Suppressor macrophage (primary cell): ENCODE measurements at places on chromosomes 3 and 15.
A peak's percentile ranks its signal among the peaks of the same experiment; 100 is the strongest.

GRCh38 chr3:23968463-23969184, 23.5 kb downstream of the NR1D2 start:
- peak; percentile 48 for DNase-seq

DNA sequence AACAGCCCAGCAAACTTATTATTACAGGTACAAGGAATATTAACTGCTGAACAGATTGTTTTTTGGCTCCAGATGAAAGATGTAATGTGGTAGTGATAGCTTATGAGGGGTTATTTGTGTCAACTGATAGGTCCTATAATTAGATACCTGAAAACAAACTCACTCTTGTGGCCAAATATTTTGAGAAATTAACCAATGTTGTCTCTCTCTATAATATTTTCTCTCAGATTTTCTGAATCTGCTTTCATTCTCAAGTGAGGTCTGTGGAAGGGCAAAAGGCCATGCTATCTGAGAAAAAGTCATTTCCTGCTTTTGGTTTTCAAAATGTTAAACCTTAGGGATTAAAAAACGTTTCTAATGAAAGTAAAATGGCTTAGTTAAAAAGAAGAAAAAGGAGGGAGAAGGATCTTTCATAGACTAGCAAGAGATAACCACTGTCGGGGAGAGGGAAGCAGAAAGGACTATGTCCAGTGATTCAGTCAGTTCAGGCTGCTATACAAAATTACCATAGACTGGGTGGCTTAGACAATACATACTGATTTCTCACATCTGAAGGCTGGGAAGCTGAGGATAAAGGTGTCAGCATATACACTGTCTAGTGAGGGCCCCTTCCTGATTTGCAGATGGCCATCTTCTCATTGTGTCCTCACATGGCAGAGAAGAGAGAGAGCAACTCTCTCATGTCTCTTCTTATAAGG, 277.5 kb upstream of the P2RY1 start:
- no peak for DNase-seq

- DNase-seq = peak; percentile 11
Measured at GRCh38 chr15:44427756-44428724, 611 bp downstream of the CTDSPL2 start.

DNA sequence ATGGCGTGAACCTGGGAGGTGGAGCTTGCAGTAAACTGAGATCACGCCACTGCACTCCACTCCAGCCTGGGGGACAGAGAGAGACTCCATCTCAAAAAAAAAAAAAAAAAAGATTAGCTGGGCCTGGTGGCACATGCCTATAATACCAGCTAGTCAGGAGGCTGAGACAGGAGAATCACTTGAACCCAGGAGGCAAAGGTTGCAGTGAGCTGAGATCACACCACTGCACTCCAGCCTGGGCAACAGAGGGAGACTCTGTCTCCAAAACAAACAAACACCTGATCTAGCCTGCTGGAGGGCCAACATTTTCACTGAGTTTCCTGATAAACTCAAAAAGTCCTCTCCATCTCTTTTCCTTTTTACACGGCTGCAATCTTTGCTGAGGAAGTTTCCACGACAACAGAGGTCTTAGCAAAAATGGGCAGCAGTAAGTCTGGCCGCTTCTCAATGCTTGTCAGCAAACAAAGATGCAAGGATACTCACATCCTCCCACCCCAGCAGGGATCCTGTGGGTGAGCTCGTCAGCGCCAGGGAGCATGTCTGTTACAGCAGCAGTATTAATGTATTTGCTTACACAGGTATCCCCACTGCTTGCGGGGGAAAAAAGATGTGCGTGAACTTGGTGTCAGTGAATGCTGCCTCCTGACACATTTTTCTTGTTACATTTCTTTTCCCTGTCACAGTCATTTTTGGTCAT, 21.0 kb upstream of the CCDC174 start:
- no peak for DNase-seq

- no peak for DNase-seq
Measured at GRCh38 chr15:88635318-88635717, 3.5 kb upstream of the ISG20 start.

DNA sequence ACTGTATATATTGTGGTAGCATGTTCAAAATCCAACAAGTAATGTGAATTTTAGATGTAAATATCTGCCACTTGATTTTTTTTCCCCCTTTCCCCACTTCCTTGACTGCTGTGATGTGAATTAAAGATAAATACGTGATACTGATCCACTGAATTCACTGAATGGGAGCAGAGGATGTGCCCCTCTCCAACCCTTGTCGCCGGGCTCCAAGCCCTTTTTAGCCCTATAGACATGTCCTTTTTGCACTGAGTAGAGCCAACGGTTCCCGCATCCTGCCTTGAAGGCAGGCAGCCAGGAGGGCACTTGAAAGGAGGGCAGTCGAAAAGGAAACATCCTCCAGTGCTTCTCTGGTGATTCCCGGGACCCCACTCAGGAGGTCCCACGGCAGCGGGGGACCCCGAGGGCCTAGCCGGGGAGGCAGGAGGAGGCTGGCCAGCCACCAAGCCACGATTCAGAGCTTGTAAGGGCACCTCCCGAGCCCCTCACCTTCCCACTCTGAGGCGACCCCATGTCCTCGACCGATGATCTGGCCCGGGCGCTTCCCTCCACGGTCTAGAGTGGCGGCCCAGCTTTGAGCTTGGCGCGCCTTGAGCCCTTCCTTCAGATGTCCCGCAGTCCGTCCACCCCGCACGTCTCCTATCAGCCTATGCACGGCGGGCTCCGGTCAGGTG, 901 bp upstream of the MANF start:
- DNase-seq = peak; percentile 59

GRCh38 chr3:48069339-48069738, 53.1 kb upstream of the MAP4 start:
- no peak for DNase-seq

- DNase-seq = no peak
Measured at GRCh38 chr15:59249816-59250215, 43.2 kb downstream of the LDHAL6B start.

DNA sequence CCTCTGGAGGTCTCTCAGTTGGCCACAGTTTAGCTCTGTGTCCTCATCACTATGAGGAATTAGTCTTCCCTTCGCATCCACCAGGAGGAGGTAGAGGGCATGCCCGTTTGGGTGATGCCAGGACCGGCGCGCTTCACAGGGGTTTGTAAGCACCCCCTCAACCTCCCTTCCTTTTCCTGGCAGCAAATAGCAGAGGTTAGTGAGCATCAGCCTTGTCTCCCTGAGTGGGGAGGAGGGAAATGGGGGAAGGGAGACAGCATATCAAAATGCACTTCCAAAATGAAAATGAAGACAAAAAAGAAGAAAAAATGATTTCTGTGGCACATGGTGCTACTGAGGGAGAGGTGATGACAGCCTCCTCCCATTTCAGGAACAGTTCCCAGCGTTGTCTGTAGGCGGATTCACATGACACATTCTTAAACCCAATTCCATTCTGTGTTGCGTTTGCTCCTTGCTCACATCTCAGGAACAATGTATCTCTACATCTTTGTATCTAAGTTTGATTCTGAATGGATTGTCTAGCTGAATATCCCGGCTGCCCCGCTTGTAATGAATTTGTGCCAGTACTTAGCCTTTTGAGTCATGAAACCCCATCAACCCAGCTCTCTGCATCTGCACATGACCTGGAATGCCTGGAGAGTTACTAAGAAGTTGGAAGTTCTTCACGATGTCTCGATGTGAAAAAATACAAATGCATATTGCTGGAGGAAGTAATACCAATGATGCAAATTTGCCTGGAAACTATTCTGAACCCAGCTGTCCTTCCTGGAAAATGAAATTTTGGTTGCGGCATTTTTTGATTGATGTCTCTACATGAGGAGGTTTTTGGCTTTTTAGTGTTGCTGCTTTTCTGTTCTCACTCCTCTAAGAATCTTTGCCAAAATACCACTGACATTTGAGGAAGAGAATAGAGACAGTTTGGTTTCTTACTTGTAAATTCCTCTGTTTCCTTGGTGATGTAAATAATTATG, 45.2 kb downstream of the TYRO3 start:
- DNase-seq = peak; percentile 76

DNA sequence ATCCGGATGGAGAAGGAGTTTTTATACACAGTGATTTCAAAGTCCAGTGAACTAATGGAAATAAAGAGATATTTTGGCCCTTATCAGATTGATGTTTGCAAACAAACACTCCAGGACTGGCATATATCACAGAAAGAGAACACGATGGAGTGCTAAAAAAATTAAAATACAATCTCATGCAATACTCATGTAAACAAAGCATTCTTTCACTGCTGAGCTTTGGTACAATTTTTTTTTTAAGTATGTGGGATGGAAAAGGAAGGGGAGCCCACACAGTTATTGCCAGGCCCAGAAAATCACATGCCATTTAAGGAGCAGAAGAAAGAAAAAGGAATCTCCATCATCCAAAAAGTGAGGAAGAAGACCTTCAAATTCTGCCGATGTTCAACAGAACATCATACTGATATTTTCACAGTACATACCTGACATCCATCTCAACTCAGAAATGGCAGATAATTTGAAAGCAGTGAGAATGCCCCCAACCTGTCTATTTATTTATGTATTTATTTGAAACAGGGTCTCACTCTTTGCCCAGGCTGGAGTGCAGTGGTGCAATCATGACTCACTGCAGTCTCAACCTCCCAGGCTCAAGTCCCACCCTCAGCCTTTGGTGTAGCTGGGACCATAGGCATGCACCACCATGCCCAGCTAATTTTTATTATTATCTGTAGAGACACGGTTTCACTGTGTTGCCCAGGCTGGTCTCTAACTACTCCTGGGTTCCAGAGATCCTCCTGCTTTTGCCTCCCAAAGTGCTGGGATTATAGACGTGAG, 107.5 kb upstream of the SLC2A2 start:
- DNase-seq = no peak

- no peak for DNase-seq
Measured at GRCh38 chr3:4688411-4688810, 195.3 kb downstream of the ITPR1 start.

- no peak for DNase-seq
Measured at GRCh38 chr3:181493423-181493822, 218.3 kb upstream of the SOX2 start.

- no peak for DNase-seq
Measured at GRCh38 chr3:143634991-143635390, 213.3 kb downstream of the SLC9A9 start.

DNA sequence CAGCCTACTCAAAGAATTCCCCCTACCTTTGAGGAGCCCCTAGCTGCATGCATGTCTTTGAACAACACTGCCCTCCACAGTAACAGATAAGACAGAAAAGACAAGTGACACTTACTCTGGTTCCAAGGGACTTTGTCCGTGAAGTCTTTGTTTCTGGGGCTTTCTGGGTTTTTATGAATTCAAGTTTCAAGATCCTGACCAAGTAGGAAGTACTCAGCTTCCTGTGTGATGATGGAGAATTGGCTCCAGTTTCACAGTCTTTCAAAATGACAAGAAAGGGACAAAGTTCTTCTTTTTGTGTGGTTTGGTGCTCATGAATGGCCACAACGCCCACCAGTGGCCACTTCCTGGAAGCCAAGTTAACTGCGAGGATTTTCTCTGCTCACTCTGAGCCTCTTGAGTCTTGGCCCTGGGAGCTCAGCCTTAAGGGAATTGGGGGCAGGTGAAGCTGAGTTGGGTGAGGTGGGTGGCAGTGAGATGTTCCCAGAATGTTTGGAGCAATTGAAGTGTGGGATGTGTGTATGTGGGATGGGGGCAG, at the start of gene CCR1:
TSS of gene CCR1 (minus strand) at position 147 of the 538 bp plus-strand sequence. CDS start 4,000 bp downstream, outside the sequence.
- peak; percentile 91 for DNase-seq

DNA sequence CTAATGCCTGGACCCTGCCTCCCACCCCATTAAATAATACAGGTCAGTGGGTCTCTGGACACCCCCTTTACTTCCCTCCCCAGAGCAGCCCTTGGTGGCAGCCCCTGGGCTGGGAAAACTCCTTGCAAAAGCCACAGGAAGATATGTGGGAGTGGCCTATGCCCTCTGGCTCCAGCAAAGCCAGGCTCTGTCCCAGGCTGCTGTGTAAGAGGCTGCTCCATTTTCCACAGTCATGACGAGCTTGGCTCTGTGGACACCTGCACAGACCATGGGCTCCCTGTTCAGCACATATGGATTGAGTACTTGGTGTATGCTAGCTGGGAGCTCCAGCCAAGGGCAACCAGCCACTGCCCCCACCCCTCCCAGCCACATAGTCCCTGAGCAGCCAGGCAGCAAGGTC, 13.0 kb downstream of the CACNA2D2 start:
- no peak for DNase-seq

- DNase-seq = no peak
Measured at GRCh38 chr3:182585532-182586150, 207.7 kb upstream of the ATP11B start.

- no peak for DNase-seq
Measured at GRCh38 chr3:99674086-99674789, 35.8 kb downstream of the COL8A1 start.

DNA sequence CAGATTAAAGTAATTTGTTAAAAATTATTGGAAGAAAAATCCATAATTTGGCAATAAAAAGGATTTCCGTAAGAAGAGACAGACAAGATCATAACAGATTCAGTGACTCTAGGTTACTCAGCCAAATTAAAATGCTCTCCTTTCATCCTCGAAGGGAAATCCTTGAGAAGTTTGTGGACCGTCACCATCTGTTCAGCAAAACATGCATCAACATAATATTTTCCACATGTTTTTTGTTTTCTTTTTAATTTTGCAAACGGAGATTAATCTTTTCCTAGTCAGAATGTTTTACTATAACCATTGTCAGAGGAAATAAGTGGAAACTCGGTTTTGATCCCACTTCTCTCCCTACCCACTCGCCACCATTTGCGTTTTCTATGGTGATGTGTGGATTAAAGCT, 128.3 kb downstream of the TMCO5A start:
- DNase-seq = no peak

DNA sequence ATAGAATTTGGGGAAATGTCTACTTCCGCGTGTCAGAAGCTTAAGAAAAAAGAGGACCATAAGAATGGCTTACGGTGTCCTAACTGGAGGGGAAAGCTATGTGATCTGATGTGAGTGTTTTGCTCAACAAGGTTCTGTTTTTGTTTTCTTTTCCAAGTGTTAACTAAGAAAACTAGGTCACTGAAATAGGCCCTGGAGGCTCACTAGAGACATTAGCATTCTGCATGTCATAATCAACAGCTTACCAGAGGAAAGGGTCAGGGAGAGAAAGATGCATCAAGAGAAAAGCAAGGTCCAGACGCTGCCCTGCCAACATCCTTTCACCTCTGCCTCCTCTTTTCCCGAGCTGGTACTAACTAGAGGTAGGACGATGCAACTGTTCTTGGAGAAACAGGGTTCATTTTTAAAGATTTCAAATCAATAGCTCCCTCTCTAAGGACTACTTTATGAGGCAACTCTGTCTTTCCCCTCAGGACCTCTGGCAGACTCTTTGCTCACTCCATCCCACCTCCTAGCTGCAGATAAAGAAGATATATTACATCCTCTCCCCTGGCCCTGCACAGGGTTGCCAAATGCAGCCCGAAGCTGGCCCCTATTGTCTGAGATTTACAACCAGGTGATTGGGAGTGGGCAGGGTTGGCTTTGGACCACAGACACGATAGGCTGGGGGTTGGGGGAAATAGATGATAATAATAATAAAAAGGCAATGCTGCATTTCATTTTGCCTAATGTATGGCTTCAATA, 209.9 kb upstream of the SLC2A2 start:
- no peak for DNase-seq

DNA sequence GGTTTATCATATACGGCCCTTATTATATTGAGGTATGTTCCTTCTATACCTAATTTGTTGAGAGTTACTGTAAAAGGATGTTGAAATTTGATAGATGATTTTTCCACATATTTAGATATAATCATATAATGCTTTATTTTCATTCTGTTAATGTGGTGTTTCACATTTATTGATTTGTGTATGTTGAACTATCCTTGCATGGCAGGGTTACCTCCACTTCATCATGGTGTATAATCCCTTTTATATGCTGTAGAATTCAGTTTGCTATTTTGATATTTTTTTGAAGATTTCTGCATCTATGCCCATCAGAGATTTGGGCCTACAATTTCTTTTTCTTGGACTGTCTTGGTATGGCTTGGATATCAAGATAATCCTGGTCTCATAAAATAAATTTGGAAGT, 355.5 kb downstream of the EDEM1 start:
- no peak for DNase-seq
